Mesenchymal stem cell (in vitro differentiated cells and primary cell): ENCODE measurements at places on chromosomes 4 and X.

- DNase-seq = peak; percentile 4
These were observed 178.5 kb downstream of the NHS start for GRCh38 chrX:17553469-17553868.

DNA sequence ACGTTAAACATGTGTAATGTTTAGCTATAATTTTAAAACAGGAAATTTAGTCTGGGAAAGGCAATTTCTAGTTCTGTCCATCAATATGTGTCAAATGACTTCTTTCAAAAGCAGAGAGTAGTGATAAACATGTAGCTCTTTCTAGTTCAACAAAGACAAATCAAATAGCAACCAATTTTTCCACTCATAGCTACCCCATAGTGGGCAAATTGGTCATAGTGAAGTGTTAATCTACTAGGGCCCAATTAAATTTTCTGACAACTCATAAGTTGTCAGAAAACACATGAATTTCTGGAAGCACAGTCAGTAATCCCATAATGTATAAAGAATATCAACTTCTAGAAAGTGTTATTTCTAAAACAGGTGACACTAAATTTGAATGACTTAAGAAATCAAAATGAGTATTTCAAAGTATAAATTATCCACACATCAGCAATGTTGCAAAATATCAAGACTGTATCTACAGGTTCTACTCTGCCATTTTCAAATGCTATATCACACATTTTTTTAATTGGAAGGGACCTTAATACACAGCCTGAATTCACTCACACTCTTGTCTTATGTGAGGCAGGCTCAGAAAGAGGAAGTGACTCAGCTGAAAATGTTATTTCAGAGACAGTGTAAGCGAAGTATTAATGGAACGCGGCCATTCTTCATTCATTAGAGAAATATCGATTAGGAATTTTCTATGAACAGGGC lies 7.7 kb downstream of the OCIAD2 start:
- peak; percentile 53 for DNase-seq

DNA sequence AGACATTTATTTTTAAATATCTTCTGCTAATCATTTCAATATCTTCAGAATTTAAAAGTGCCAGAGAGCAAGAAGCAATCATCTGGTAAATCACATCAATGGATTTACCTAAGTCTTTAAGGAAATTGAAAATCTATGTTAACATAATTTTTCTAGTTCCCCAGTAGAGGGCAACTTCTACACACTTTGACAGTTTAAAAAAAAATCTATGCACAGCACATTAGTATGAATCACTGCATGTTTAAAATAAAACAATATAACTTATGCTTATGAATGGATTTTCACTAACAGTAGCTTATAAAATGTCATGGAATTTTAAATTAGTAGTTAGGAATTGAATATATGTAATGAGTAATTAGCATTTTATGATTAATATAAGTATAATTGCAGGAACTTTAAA lies 126.5 kb downstream of the REELD1 start:
- peak; percentile 38 for DNase-seq

DNA sequence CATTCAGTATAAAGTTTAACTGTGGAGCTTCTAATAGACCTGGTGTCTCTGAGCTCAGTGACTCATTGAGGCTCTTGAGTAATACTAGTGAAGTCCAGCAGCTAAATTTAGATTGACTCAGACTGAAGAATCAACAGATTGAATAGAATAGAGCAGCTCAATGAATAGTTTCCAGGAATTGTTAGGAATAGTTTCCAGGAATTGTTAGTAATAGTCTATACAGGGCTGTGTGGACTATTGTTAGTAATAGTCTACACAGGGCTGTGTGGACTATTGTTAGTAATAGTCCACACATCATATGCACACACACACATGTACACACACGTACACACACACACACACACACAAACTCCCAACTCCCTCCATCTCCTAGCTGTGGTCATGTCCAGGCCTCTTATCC lies 3.0 kb downstream of the GIMD1 start:
- DNase-seq = peak; percentile 95

- DNase-seq = peak; percentile 65
These were observed 40.2 kb upstream of the EPGN start for GRCh38 chr4:74267998-74268606.

GRCh38 chr4:112023402-112023950 lies 121.8 kb upstream of the FAM241A start:
- peak; percentile 17 for DNase-seq

GRCh38 chr4:73752424-73752823 lies 12.1 kb downstream of the CXCL8 start:
- DNase-seq = no peak

- no peak for DNase-seq
These were observed 105.4 kb downstream of the GPC3 start for GRCh38 chrX:133880032-133880443.

GRCh38 chrX:123878252-123878721 lies 18.4 kb downstream of the XIAP start:
- DNase-seq = peak; percentile 62

DNA sequence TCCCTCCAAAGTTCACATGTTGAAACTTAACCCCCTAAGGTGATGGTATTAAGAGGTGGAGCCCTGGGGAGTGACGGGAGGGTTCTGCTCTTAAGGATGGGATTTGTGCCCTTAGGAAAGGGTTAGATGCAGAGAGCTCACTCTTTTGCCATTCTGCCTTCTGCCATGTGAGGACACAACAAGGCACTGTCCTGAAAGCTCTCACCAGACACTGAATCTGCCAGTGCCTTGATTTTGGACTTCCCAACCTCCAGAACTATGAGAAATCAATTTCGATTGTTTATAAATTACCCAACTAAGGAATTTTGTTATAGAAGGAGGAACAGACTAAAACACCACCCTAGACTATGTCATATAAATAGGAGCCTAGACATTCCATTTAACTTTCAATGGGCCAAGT lies 11.7 kb downstream of the LRP2BP start:
- no peak for DNase-seq

DNA sequence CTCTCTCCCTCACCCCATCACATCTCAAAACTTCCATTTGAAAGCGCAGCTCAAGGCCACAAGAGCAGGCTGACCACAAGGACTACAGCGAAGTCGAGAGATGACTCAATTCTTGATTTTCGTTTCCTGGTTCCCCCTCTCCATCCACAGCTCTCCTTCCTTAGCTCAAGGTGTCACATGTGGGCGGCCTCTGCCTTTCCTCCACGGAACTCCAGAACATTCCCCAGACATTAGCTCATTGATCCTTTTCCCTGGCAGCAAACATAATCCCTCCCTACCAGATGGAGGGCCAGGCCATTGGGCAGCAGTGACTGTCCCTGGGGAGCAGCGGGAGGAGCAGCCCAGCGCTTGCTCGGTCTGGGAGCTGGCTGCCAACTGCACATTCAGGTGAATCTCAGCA lies 56.3 kb downstream of the CCDC149 start:
- DNase-seq = peak; percentile 80

DNA sequence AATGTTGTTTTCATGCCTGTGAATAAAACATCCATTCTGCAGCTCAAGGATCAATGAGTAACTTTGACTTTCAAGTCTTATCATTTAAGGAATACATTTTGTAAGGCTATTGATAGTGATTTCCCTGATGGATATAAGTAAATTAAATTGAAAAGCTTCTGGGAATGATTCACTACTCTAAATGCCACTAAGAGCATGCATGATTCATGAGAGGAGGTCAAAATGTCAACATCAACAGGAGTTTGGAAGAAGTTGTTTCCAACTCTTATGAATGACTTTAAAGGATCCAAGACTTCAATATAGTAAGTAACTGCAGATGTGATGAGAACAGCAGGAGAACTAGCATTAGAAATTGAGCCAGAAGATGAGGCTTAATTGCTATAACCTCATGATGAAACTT lies 1487.3 kb downstream of the PCDH7 start:
- no peak for DNase-seq

DNA sequence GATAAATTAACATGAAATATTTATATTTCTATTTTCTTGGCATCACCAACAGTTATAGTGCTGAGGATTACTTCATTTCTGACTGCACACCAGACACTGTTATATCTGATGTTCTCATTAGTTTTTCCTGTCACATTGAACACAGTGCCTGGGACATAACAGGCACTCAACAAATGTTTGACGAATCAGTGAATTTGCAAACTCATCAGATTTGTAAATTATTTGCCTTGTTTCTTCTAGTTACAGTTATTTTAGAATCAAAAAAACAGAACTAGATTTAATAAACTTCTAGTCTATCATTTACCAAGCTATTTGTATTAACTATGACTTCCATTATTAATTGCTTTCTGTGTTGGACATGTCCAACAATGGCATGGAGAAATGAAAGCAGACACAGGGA lies 483.3 kb downstream of the KLHL13 start:
- DNase-seq = no peak

DNA sequence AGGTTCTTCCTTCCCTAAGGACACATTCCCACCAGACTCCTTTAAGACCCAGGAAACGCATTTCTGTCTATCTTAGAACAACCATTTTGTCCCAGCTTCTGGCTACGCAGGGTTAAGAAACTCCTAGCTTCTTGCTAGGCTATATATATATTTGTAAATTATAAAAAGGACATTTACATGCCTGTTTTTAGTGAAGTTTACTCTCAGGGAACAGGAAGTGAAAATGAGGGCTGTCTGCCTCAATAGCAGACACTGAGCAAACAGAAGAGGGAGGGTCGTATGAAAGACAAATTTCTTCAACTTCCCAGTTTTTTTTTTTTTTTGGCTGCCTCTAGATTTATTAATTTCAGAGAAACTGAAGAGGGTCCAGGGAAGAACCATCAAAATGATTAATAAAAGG lies 9.3 kb upstream of the FRMPD3 start:
- DNase-seq = no peak

GRCh38 chrX:15906041-15906943 lies 51.7 kb upstream of the AP1S2 start:
- DNase-seq = peak; percentile 7

- DNase-seq = no peak
These were observed 34.7 kb downstream of the ERVMER34-1 start for GRCh38 chr4:52716364-52717151.

- DNase-seq = no peak
These were observed 64.6 kb upstream of the STIM2 start for GRCh38 chr4:26796081-26796480.

GRCh38 chr4:141301216-141301615 lies 80.5 kb downstream of the ZNF330 start:
- no peak for DNase-seq

- peak; percentile 73 for DNase-seq
These were observed 478.0 kb downstream of the KCNIP4 start for GRCh38 chr4:21470535-21470934.

- no peak for DNase-seq
These were observed 200.9 kb upstream of the PPP1R2C start for GRCh38 chrX:42978655-42979379.

DNA sequence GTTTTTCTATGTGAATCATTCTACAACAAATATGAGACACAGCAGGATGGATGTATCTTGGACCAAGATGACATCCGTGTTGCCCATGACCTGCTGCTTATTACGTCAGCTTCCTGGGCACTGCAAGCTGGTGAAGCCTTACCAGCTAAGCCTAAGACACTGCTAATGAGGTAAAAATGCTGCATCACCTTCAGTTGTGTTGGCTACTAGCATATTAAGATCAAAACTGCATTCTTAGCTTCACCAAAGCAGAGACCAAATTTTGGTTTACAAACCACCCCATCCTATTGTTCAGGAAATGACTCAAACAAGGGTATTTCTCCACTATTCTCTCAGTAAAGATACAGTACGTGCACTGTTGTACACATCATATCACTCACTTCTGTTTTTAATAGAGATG lies 50.3 kb downstream of the MAML3 start:
- DNase-seq = peak; percentile 22

DNA sequence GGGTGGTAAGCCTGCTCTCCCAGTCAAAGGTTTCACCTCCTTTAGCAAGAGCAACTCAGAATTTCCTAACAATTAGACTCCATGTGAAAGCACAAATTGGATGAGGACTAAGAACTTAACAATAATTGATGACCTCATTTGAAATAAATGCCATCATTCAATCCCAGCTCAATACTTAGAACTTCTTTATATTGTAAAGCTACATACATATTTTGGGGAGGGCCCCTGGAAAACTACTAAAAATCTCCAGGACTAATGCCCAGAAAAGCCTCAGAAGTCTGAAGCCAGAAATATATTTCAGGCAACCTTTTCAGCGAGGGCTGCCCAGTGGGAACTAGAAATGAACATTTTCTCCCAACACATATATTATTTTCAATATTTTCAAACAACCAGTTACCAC lies 38.1 kb downstream of the AMOT start:
- no peak for DNase-seq

- DNase-seq = no peak
These were observed 107.9 kb downstream of the PSAPL1 start for GRCh38 chr4:7326693-7327340.

GRCh38 chrX:23332888-23333821 lies 1.5 kb upstream of the PTCHD1 start:
- DNase-seq = no peak

GRCh38 chrX:75151827-75152592 lies 4.1 kb downstream of the ABCB7 start:
- DNase-seq = no peak

DNA sequence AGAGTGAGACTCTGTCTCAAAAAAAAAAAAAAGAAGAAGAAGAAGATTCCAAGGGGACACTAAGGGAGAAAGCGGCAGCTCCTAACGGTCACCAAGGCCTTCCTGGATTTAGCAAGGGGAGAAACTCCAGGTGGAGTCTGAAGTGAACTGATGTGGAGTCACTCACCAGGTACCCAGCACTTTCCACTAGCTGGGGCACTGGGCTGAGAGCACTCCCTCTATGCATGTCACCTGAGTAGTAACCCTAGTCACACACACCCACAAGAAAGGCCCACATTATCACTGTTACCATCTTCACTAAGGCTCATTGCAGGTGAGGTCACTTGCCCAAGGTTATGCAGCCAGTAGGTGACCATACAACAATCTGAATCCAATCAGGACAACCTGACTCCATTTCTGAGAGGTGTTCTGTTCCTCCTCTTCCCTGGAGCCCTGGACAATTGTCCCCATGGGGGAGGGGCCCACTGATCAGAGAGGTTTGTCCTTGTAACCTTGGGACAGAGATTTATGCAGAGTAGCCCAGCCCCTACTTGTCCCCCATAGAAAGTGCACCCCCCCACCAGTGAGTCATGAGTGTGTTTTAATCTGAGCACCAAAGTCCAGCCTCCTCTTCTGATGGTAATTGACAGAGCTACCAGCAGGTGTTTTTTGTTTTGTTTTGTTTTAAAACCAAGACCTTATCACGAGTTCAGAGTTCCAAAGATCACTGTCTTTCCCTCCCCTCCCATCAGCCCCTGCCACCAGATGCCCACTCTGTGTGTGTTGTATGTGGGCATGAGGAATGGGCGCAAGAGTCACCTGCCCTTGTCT lies 5.9 kb upstream of the SASH3 start:
- DNase-seq = no peak

DNA sequence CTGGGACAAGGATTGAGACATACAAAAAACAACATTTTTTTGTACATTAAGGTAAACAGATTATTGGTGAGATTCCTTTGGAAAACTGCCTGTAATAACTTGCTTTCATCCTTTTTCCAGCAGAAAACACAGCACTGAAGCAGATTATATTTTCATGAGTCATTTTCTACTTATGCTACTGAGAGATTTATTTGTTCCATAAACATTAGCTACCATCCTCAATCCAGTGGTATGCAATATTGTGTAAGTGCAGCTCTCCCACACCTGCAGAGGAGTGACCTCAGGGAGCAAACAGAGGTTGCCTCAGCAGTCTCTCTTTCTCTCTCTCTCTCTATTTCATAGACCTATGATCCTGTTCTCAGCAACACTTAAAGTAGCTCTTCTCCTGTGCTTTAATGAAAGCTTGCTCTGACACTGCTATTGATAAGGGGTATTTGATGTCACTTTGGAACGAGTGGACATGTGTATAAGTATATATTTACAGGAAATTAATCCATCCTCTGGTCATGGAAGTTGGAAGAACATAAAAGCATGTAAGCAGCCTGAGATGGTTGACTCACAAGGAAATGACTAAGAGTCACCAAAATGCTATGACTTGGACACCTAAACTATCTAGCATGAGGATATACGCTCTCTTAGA lies 163.7 kb upstream of the SPANXC start:
- peak; percentile 68 for DNase-seq
